ENCODE measurements at places on chromosomes 3 and 15. TPM values are rescaled to one million over a fixed set of nuclear protein-coding genes. Genes with fewer than 3 reads are reported as not detected.

Gene CAMK1
- total RNA-seq = 11.7 TPM

Gene FSIP1
- 1.0 TPM for total RNA-seq

Gene RBP2
- not detected for total RNA-seq

Gene SYNPR
- total RNA-seq = not detected

Gene PPP1R14D
- not detected for total RNA-seq

Gene CLDN16
- total RNA-seq = not detected

DNA sequence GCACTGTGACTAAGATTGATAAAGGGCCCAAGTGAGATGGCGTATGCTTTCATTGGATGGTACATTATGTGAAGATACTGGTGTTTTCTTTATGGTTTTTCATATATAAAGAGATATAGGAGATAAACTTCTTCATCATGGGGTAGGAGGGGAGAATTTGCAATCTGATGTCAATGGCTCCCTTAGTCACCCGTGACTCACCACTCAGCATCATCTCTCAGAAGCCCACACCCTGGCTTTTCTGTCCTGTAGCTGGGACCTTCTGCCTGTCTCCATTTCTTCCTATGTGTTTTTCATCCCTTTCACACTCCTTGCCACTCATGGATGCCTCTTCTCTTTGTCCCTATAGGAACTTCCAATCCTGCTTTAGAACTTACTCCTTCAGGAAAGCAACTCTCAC, 114.3 kb upstream of the SEMA6D start:
- DNase-seq = no peak

- no peak for DNase-seq
Observed at GRCh38 chr15:75869446-75869845, 26.2 kb downstream of the UBE2Q2 start.

GRCh38 chr3:187210091-187210490, 12.8 kb downstream of the RTP1 start:
- DNase-seq = no peak

GRCh38 chr3:36524560-36524959, 144.3 kb downstream of the STAC start:
- DNase-seq = no peak

DNA sequence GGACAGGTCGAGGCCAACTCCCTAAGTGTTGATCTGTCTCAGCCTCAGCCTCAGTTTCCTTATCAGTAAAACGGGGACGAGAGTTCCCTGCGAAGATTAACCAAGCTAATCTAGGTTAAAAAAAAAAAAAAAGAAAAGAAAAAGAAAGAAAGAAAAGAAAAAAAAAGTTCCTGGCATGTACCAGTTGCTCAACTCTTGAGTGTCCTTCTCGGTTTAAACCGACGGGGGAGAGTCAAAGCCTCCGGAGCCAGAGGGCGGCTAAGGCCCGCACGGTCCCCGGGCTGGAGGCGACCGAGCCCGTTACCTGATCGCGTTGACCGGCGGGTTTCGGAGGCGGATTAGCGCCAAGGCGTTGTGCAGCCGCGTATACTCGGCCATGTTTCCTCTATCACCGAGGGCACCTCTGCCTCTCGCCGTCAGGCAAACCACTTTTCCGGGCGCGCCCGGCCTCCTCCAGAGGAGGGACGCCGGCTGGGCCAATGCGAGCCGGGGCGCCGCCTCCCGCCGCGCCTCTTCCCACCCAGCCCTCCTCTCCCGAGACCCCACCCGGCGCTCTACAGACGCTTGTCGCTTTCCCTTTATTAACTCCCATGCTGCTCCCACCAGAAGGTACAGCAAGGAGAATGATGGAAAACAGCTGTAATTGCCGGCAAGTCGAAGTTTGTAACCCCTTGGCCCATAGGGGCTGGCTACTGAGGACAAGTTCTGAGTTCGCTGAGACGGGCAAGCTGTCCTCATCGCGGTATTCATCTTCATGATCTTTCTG, at the start of gene EHHADH:
TSS of gene EHHADH (minus strand) at position 405 of the 766 bp plus-strand sequence. CDS start at position 378, 27 bp downstream.
- peak; percentile 90 for DNase-seq

DNA sequence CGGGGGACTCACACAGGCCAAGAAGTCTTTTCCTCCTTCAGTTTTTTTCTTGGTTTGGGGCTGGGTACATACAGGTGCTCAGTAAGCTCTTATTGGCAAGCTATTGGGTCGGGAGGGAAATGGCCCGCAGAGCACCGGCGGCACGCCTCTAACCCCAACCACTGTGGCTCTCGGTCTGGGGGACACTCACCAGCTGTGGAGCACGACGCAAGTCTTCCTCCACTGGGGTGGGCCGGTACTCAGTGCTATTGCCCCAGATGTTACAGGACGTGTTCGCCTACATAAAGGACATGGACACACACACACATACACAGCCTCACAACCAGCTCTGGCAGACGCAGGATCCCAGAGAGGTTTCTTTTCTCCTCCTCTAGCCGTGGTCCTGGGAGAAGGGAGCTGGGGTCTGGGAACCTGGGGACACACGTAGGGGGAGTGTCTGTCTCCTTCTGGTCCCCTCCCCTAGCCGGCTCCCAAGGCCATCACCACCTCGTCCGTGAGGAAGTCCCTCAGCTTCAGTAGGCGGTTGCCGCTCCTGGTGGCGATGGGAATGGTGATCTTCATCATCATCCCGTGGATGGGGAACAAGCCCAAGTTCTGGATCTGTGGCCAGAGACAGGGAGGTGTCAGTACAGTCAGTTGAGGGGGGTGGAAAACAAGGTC, 33.4 kb downstream of the FEM1B start:
- no peak for DNase-seq
